ENCODE measurements at places on chromosomes 1 and 21.

DNA sequence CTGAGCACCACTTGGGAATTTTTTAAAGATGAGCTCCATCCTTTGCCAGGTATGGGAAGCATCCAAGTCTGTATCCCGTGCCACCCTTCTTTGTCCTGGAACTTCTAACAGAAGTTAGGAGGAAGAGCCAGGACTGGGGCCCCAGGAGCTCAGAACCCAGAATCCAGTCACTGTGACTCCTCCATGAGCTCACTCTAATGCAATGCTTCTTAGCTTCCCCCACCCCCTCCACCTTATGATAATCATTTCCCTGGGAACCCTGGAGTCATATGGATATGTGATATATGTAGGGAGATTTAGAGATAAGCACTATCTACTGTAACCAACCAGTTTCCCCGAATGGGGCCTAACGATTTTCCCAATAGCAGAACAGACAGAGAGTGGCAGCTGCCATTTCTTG lies 758 bp upstream of the SPRR5 start:
- no peak for DNase-seq

DNA sequence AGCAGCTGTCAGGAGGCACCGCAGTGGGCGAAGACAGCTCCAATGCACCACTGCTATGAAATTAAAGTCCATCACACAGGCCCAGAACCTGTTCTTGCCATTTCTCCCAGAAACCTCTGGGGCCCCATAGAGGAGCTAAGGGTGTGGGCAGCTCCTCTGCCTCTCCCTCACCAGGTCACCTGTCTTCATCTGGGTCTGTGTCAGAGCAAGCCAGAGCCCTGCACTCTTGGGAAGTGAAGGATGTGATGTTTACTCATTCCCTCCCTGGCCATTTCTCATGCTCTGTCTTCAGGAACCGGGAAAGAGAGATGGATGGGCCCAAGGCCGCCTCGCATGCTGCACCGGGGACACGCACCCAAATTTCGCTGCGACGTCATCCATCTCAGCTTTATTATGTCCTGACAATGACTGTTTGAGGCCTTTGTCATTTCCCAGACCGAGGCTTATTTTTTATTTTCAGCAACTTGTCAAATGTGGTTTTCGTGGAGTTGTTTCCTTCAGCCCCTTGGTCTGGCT lies 216.1 kb downstream of the NPHP4 start:
- DNase-seq: no peak

DNA sequence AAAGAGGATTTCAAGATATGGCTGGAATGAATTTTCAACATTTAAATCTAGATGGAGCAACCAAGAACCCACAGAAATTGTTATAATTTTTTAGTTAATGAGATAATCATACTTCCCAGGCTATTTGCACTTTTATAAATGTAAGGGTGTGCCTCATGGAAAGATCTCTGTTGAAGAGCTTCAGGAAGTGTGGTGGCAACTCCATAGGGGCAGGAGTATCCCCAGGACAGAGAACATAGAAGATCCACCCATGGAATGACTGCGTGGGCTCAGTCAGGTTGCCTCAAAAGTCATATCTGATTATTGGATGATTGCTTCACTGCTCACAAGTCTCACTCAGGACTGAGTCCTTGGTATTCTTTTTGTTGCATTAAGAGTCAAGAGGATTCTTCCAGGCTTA lies 167.4 kb upstream of the KIAA0040 start:
- no peak for DNase-seq

GRCh38 chr21:44416193-44416592 lies 39.1 kb upstream of the LRRC3 start:
- DNase-seq: no peak

DNA sequence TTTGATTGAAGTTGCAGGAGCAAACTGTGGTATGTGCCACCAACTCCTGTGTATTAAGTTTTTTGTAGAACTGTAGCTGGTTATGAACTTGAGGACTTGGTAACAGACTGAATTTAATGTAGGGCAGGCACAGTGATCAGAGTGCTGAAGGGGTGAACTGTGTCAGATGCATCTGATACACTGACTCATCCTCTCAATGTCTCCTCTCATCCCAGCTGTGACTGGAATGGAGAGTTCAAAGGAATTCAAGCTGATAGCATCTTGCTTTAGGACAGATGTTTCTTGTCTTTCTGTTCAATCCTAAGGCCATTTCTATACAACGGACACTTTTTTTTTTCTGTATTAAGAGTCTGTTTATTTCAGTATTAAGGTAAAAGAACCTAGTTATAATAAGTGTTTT lies 25.0 kb upstream of the GBP1 start:
- DNase-seq: no peak

DNA sequence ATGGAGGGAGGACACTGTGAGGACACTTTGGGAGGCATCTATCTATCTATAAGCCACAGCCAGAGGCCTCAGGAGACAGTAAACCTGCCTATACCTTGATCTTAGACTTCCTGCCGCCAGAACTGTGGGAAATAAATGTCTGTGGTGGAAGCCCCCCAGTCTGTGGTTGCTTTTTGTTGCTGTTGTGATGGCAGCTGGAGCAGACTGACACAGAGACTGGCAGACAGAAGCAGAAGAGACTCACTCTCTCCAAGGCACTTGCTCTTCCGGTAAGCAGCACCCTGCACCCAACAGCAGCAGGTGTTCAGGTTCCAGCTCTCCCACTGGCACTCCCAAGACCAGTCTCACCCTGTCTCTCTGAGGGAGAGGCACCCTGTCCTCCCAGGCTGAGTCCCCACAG lies 297.6 kb downstream of the TTLL7 start:
- DNase-seq: no peak

GRCh38 chr1:227459977-227460376 lies 103.4 kb upstream of the ZNF678 start:
- DNase-seq: no peak

DNA sequence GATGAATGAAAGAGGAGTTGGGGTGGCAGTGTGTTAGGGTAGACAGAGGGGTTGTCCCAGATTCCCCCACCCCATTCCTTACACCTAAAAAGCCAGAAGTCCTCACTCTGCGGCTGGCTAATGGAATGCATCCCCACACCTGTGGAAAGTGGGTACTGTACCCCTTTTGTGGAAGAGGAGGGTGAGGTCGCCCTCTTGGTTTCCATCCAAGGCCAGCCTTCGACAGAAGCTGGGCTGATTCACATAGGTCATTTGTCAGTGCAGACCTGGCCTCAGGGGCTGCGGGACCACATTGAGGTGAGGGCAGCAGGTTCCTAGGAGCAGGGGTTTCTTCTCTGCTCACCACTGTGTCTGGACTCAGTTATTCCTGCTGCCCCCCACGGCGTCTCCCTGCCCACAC lies 671.6 kb downstream of the MATN1 start:
- no peak for DNase-seq

- no peak for DNase-seq
Observed at GRCh38 chr1:24391882-24392603, 21.5 kb downstream of the STPG1 start.

DNA sequence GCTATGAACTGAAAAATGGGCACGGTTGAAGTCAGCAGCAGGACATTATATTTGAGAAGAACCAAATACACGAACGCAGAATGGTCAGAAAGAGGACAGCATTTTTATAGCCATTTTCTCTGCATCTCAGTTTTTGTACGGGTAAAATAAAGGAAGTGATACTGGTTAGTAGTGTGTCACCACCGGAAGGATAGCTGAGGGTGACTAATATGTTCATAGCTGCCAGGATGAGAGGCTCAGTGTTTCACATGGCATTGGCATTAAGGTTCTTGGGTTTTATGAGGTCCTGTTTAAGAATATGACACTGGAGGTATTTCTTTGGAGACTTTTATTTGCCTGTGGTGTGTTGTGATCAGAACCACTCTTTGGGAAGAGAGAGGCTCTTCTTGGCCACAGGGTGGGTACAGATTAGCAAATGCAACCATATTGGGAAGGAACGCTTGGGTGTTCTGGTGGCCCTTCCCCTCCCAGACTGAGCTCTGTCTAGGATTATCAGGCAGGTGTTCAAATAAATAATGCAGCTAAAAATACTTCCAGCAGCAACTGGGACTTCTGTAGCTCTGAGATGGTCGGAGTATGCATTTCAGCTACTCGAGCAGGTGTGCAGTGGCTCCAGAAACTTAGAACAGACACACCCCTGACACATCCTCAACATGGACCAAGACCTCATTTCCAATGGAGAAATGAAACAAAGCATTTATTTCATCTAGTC lies 158.2 kb downstream of the PBX1 start:
- DNase-seq: peak; percentile 75

GRCh38 chr1:8496473-8496872 lies 178.6 kb downstream of the SLC45A1 start:
- DNase-seq: no peak

GRCh38 chr1:228150461-228151179 lies 890 bp downstream of the GJC2 start:
- DNase-seq: peak; percentile 72

DNA sequence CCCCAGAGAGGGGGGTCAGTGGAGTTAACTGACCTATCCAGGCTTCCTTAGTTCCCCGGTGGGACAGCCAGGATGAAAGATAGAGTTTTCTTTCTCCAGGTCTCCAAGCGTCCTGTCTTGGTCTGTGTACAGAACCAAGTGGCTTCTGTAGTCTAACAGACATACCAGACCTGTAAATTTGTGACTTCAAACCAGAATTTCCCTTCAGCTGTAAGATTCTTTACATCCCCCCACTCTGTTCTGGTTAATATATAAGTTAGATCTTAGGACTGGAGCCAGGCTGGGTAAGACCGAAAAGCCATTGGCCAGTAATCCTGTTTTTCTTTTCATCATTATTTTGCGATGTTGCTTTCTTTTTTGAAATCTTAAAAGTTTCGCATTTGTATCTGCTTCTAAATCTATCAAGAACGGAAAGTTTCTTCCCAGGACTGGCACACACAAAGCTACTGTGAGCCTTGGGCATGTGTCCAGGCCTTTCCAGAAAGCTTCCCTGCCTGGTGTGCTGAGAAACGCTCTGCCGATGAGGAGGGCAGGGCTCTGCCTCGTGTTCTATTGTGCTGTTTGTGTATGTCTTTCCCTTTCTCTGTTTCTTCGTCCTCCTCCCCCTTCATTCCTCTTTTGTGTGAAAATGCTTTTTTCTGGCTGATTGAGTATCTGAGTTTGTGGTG lies 72.3 kb downstream of the RGL1 start:
- peak; percentile 50 for DNase-seq

DNA sequence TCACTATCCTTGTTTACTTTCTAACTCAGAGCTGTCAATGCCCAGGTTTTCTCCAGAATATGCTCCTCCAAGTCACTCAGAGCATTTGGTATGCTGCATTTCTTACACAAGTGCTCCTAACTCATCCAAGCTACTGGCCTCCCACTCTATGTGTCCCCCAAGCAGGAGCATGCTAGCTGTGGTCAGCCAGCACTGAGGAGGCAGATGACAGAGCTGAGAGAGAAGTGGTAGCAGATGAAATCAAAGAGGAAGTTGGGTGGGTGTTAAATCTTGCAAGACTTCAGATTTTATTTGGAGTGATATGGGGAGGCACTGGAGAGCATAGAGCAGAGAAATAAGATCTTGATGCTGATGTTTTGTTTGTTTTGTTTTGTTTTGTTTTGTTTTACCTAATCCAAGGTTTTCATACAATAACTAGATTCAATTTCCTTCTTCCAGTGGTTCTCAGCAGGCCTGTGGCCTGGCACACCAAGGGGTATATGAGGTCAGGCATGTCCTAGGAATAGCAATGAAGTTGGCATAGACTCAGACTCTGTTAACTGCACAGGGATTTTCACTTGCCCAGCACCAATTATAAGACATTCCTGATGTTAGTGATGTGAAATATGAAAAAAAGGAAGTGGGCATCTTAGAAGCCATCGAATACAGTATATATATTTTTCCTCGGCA lies 3.1 kb upstream of the PGBD5 start:
- no peak for DNase-seq

GRCh38 chr1:238608144-238608543 lies 717.4 kb upstream of the ZP4 start:
- DNase-seq: no peak

DNA sequence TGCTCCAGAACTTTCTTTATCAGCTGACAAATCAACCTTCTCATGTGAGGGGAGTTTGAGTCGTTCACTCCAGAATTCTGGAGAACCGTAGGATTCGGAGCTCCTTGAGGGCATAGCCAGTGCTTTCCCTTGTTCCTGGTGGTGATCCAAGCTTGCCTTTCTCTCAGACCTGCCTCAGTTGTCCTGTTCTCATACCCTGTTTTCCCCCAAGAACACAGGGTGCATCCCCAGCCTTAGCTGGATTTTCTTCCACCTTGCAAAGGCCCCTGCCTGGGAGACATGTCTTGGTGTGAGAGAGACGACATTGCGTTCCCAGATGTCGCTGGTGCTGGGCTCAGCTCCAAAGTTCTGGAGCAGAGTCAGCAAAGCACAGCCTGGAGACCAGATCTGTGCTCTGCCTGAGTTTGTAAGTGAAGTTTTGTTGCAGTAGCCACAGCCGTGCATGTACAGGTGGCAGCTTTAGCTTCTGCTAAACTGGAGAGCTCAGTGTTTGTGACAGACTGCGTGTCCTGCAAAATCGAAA lies 40.0 kb downstream of the ABCG1 start:
- no peak for DNase-seq

DNA sequence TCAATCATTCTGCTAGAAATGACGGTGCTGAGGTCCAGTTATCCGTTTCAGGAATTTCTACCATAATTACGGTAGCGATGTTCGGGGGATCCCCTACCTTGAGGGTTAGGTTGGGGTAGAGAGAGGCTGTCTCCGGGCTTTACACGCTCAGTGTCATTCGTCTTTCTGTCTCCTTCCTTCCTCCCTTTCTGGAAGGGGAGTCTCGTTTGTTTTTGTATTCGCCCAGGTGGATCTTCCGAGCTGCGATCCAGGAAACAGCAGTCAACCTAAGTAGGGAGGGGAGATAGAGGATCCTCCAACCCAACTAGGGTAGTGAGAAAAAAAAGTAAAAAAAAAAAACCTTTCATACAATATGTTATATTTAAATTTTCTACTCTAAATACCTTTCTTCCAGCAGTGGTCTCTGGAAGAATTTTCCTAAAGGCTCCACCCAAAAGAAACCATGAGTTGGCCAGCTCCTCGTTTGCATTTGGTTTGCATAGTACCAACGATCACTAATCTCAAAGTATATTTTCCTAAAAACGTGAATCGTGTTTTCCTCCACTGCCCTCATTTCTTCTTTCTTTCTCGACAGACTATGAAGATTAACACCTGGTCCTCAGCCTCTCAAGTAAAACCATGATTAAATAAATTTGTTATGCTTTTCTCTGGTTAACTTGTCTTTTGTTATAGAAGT lies 611 bp upstream of the PIK3C2B start:
- no peak for DNase-seq

DNA sequence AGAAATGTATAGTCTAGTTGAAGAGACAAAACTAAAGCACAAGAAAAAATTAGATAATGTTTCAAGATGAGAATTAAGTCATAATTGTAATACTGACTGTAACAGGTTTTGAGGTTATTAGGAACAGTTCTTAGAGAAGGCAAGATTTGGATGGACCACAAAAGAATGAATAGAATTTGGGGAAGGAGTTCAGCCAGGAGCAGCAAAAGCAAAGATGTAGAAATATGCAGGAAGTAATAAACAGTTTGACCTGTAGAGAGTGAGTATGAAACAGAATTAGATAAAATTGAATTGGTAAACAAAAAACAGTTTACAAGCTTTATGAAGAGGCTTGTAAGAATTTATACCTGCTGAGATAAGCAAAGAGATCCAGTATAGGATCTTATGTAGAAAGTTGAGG lies 16.3 kb downstream of the VPS45 start:
- DNase-seq: no peak

Measured in foreskin fibroblast (primary cell).